T-helper 2 cell (primary cell): ENCODE measurements at places on chromosomes 5 and 9.

DNA sequence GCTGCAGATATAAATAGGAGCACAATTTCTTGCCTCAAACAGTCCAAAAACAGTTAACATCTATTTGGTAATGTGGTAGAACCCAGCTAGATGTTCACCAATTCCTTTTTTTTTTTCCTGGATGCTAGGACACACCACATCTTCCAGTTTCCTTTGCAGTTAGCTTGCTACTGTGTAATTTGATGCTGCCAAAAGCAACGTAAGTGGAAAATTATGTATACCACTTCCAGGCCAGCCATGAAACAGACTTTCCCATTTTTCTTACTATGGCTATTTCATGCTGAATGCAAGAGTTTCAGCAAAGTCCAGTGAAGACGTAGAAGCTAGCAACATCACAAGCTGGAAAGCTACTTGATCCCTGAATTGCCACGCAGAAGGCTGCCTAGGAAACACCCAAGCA, 667.2 kb downstream of the TLE1 start:
- DNase-seq, result no peak

DNA sequence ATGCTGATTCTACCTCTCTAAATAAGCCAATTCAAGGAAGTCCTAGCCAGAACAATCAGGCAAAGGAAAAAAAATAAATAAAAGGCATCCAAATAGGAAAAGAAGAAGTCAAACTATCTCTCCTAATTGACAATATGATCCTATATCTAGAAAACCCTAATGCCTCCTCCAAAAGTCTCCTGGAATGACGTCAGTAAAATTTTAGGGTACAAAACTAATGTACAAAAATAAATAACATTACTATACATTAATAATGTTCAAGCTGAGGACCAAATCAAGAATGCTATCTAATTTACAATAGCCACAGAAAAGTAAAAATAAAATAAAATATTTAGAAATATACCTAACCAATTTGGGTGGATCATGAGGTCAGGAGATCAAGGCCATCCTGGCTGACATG, 33.8 kb upstream of the C6 start:
- no peak for DNase-seq

DNA sequence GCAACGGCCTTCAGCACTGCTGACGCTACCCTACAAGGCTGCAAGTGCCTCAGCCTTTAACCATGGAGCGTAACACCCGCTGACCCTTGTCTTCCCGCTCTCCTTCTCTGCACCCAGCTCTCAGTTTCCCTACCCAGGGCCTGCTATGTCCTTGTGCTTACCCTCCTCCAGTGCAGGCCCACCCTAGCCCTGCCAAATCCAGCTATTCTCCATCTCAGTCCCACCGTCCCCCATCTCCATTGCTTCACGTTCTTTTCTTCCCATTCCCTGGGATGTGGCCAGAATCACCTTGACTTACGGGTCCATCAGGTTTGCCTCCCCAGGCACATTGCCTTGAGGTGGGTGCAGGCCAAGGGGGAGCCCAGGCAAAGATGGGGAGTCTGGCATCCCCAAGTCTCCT, 91.2 kb downstream of the PAX5 start:
- no peak for DNase-seq

- DNase-seq, result no peak
Observed at GRCh38 chr9:110330484-110331105, 7.1 kb downstream of the TXNDC8 start.

GRCh38 chr9:98372077-98372836, 116.8 kb upstream of the TBC1D2 start:
- no peak for DNase-seq
